ENCODE measurements at places on chromosomes 5 and 9.

DNA sequence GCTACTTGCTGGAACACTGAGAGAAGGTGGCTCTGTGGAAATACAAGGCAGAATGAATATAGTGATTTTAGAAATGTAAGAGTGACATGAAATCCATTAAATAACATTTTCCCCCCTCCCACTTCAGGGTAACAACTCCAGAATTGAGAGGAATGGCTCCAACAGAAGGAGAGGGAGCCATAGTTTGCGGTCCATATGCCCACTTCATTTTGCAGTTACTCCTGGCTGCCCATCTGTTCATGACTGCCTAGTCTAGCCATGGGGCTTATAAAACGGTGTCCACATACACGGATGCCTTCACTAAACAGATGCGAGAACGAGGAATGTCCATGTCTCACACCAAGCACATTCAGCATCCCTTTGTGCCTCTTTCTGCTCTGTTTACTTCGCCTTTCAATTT is 186.7 kb downstream of the TMEM38B start:
- no peak for DNase-seq

DNA sequence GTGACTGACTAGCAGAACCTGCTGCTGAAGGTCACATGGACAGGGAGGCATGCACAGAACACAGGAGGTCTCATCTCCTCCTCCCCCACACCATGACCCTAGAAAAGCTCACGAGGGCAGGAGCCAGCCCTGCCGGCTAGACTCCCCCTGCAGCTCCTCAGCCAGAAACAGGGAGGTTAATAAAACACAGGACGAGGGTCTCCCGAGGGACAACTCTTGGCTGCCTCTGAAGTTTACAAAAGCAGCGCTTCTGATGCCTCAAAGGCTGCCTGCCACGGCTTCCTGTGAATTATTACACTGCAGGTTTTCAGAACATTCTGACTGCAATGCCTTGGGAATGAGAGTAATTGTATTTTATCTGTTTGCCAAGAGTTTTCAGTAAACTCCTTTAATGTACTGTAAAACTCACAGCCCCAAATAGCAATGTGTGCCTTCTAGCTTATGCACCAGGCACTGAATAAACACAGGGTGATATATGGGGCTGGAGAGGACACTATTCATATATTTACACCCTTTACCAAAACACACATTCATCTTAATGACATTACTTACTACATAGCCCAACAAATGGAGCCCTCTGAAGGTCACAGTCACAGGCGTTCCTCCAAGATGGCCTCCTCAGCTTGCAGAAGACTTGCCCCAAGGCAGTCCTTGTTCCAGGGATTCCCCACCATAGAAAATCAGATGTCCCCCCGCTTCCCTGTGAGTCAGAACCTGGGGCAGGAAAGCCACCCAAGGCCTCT is 83.7 kb downstream of the C5orf15 start:
- no peak for DNase-seq

DNA sequence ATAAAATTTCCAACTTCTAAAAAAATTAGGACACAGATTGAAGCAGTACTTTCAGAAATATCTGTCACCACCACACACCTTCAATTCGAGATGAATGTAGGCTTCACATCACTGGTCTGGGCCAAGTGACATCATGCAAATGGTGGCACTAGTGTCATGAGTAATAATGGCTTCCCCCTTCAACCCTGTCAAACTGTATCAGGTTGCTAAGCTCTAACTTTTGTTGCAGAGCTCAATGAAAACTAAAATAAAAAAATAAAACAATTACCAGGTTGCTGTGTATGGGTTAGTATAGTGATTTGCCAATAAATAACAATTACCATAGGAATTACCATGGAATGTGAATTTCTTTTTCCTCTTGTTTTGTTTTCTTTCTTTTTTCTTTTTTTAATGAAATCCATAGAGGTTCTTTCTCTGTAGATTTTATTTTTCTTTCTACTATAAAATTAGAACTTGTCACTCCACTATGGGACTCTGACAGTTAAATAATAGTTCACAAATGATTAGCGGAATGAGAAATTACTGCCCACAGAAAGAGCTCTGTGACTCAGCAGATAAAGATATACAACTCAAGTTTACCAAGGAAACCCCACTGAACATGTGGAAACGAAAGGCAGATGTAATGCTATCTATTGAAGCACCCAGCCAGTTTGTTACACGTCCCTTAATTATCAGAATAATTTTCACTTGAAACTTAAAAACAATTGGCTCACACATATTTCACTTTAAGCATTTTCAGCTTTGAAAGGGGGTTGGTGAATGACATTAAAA is 783.8 kb upstream of the WWC1 start:
- DNase-seq, result no peak

- no peak for DNase-seq
Measured at GRCh38 chr5:947626-948471, 55.2 kb downstream of the TRIP13 start.

DNA sequence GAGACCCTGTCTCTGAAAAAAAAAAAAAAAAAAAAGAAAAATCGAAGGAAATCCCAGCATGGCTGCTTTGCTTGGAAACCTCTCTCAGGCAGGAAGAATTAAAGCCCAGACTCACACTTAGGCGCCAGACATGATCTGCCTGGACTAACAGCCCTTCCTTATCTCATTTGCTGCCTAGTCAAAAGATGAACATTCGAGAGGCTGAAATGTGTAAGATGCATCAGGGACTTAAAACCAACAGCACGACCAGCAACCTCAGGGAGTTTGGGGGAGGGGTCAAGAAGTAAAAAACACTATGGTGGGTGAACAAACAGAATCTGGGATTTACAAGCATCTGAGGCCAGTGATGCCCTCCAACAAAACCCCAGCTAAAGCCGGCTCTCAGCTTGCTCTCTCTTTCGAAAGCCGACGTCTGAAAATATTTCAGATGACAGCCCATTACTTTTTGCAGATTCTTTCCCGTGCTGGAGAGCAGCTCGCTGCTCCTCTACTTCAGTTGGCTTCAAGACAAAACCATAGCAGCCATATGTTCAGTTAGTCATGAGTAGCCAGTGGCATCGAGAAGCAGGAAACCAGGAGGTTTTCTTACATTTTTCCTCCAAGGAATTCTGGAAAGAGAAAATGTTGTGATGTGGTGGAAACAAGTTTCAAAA is 249.9 kb downstream of the MARCHF11 start:
- DNase-seq, result no peak

GRCh38 chr9:87567001-87567400 is 69.3 kb downstream of the DAPK1 start:
- no peak for DNase-seq

DNA sequence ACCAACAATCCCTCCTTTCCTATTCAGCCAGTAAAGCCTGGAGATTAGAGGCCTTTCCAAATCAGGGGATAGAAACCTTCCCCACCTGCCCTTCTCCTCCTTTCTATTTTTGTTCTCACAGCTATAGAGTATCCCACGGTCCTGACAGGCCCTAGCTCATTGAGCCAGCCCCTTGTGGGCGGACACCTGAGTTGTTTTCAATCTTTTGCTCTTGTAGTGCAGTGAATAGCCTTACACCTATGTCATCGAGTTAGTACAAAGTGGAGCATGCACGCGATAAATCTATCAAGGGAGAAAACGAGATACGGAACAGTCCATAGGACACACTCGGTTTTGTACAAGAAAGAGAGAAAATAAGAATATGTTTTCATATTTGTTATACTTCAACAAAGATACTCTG is 77.2 kb downstream of the TSPAN17 start:
- DNase-seq, result no peak

- no peak for DNase-seq
Measured at GRCh38 chr5:176152191-176152929, 85.9 kb upstream of the SIMC1 start.

DNA sequence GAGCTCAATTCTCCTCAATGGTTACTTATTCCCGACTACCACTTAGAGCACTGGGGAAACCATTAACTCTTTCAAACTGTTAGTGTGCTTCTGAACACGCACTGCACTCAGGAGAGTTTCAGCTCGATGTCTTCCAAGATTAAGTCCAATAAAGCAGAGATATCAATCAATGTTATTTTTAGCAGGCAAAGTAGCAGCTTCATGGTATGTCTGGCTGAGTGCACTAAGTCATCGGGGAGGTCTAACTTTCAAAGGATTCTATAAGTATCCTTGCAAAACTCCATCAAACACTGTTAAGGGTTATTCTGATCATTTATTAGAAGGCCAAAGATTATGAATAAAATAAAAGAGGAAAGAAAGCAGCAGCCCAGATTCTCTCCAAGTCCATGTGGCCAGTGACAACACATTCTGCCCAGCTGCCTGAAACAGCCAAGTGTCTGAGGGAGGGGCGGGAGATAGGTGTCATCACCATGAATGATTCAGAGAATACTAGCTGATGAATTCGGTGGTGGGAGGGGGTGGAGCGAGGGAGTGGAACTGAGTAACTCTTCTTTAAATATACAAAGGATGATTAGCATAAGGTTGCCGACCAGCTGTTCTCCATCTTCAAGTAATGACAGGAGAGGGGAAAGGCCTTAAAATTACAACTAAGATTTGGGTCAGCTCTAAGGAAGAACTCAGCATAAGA is 21.3 kb downstream of the NREP start:
- DNase-seq, result peak; percentile 52

DNA sequence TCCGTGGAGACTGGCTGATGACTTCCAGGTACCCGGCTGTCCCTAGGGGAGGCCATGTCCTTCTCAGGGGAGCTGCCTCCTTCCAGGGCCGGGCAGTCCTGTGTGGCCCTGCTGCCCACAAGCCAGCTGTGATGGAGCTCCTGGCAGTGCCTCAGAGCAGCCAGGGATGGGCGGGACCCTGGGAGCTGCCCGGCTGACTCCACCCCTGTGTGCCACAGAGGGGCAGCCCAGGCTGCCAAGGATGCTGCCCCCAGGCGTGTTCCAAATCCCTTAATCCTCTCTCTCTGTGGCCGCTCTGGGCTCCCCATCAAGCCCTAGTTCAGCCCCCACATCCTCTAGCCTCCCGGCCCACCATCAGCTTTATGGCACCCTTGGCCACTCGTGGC is 7.0 kb upstream of the SCGB3A1 start:
- DNase-seq, result no peak

DNA sequence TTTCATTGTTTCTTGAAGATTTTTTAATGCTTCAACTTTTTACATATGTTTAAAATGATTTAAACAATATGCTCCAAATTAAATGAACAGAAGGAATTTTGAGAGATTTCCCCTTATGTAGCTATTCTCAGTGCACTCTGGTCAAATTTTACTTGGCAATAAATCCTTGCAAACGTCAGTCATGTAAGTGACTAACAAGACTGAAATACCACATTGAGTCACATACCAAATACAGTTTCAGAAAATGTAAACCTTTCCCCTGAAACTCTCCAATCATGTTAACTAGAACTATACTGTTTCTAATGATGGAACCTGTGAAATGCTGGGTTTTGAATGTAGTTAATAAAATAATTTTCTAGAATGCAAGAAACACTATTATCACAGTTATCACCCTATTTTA is 29.6 kb downstream of the SAR1B start:
- no peak for DNase-seq

- no peak for DNase-seq
Measured at GRCh38 chr5:37825334-37825915, 14.4 kb downstream of the GDNF start.

DNA sequence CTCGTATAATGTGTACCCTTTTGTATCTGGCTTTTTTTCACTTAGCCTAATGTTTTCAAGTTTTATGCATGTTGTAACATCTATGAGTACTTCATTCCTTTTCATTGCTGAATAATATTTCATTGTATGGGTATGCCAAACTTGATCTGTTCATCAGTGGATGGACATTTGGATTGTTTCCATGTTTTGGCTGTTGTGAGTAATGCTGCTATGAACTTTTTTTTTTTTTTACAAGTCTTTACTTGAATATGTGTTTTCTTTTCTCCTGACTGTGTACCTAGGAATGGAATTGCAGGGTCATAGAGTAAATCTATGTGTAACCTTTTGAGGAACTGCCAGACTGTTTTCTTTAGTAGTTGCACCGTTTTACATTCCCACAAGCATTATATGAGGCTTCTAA is 52.4 kb downstream of the MTREX start:
- no peak for DNase-seq

- DNase-seq, result no peak
Measured at GRCh38 chr5:178392386-178392785, 159.8 kb upstream of the PHYKPL start.

GRCh38 chr5:1975406-1975715 is 92.6 kb upstream of the IRX4 start:
- no peak for DNase-seq

- DNase-seq, result no peak
Measured at GRCh38 chr9:125844611-125845010, 97.4 kb downstream of the PBX3 start.

DNA sequence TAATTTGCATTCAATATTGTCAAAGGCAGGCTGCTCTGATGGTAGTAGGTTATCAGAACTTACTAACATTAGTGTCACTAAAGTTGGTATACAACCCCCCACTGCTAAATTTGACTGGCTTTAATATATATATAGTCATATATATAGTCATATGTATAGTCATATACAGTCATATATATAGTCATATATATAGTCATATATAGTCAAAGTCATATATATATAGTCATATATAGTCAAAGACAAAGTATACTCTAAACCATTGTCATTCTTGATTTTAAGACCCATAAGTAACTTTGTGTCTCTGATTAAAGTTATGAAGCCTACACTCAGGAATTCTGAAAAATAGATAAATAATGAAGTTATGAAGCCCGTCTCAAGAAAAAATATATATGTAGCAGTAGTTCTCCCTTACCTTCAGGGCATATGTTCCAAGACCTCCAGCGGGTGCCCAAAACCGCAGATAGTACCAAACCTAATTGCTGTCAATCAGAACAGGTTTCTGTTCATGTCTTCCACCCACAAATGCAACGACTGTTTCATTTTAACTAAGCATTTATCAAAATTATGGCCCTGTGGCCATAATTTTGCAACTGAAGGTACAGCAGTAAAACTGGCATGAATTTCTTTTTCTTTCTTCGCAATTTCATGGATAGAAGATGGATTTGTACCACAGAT is 40.1 kb downstream of the TRPM6 start:
- no peak for DNase-seq

GRCh38 chr9:110986529-110986928 is 51.7 kb downstream of the LPAR1 start:
- DNase-seq, result no peak

GRCh38 chr9:91162311-91162710 is 199.4 kb downstream of the AUH start:
- DNase-seq, result no peak

DNA sequence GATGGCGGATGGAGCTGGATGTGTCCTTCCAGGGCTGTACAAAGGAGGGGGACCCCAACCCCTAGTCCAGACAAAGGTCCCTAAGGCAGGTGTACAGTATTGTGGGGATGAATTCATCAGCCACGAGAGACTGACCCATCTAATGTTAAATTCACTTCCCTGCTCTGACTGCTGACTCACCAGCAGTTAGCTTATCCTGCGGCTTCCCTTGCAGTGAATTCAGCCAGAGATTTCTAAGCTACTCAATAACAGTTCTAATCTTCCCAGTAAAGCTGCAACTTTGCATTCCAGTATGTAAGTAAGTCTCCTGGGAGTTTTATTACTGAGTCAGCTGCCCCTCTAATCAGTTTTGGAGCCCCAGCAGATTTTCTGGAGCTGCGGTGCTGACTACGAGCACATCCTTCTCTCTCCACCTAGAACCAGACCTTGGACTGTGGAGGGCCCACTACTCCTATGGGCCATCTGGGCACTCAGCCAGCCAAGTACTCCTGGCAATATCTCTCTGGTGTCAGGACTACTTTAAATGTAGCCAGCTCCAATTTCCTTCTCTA is 16.1 kb downstream of the B4GALT1 start:
- DNase-seq, result peak; percentile 32
